ENCODE measurements at places on chromosomes 2 and 18. TPM values are rescaled to one million over a fixed set of nuclear protein-coding genes. Genes with fewer than 3 reads are reported as not detected.

POTEJ gene
- not detected for polyA plus RNA-seq

TBR1 gene
- not detected for polyA plus RNA-seq

LYPD1 gene
- 1.7 TPM for polyA plus RNA-seq

CNGA3 gene
- polyA plus RNA-seq = not detected

IRS1 gene
- polyA plus RNA-seq = 6.2 TPM

ALKAL2 gene
- polyA plus RNA-seq = 12.1 TPM

GLI2 gene
- polyA plus RNA-seq = 57.0 TPM

C2orf80 gene
- 0.92 TPM for polyA plus RNA-seq
